ENCODE measurements at places on chromosomes 1 and 21.

- no peak for DNase-seq
These were observed 330.2 kb downstream of the RRAGC start for GRCh38 chr1:38529391-38529790.

DNA sequence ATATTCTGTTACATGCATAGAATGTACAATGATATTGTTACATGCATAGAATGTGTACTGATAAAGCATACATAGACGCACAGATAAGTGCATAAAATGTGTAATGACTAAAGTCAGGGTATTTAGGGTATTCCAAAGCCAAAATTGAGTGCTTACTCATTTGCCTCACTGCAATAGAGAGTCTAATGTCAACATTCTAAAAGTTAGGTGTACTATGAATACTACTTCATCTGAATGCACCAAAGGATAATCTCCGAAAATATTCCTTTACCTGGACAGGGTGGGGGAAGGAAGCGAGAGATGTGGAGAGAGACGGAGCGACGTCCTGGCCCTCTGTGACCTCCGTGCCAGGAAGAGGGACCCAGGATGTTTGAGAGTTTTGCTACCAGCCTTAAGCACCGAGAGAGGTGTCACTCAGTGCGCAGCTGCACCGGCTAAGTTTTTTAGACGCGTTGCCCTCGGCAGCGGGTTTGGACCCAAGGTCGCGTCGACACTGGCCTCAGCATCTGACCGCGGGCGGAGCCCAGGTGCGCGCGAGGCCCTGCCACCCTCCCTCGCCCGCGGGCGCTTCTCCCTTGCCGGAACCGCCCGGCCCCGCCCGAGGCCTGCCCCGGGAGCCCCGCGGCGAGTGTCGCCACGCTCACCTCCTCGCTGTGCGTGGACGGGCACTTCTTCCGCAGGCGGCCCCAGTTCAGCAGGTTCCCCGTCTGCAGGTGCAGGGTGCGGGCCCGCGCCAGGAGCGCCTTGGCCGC, 660 bp downstream of the GCLM start:
- DNase-seq = no peak

DNA sequence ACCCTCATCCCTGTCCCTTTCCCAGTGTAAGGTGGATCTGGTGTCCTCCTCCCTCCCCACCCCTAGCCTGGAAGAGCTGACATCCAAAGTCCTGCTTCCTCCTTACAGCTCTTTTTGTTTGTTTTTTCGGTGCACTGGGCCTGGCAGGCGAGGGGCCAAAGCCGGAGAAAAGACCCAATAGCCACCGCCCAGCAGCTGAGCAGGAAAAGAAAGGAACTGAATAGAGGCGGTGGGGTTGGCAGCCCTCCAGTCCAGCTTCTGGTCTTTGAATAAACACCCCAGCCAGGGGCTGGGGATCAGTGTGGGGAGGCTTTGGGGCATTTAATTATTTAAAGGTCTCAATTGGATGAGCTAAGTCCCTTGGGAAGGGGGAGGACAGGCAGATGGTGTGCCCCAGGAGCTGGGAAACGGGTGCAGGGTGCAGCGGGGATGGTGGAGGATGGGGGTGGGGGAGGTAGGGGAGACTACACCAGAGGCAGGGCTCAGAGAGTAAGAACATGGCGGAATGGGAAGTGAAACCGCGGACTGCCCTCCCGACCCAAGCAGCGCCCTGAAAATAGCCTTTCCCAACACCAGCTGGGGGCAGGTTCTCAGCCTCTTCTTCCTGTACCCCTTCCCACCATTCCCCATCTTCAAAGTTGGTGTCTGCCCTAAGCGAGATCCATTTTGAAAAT, 20.2 kb downstream of the BTG2 start:
- DNase-seq = no peak

DNA sequence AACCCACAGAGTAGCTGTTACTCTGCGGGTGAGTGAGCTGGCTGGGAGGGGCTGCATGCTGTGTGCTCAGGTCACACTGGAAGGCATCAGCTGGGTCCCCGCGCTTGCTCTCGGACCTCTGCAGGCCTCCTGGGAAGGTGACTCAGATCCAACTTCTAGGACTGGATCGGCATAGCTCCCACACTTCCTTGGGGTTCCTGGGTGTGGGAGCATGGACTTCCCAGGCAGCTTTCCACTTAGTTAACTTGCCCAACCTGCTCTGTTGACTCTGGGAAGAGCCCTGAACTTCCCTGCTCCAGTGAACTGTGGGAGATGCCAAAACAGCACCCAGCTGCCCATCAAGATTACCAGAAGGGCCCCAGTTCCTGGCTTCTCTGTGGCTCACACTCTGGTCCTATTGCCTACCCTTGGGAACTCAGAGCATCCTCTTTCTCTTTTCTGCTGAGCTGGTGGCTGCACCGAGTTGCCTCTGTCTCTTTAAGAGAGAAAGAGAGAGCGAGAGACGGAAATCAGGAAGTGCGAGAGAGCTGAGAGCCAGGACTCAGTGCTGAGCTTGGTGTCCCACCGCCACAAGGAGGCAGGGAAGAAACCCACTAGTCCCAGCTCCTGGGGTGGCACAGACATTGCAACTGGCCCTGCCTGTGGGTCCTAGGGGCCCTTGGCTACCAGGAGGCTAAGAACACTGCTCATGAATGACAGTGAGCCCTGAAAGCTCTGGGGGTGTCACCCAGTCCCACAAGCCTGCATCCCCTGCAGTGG, at the start of gene IKBKE:
Gene IKBKE, plus strand, starts transcription at position 544 of the 759 bp plus-strand sequence. CDS start 2,752 bp downstream, outside the sequence.
- peak; percentile 62 for DNase-seq

- no peak for DNase-seq
These were observed 867.3 kb downstream of the PLA2G4A start for GRCh38 chr1:187696073-187696472.

DNA sequence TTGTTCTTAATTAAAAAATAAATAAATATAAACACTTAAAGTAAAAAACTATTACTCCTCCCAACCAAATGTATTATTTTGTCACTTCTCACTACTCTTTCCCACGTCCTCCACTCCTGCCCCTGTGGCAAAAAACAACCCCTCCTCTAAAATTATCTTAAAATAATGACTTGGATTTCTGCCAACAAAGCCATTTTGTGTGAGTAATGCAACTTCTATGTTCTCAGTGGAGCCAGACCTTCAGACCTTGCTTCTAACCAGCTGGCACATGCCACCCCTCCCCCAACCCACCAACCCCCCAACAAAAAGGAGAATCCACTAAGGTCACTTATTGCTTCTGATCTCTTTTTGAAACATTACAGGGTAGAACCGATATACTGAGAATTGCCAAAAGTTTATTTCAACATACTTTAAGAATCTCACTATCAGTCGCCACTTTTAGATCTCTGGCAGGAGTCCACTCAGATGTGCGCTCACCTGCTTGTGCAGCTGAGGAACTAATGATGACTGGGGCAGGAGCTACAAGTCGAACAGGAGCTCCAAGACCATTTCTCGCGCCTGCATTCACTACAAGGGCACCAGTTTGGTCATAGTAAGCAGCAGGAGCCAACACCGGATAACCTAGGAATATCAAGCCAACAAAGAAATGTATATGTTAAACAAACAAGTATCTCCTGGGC, 58.3 kb upstream of the SDC3 start:
- peak; percentile 58 for DNase-seq

- no peak for DNase-seq
These were observed 46.2 kb upstream of the COX20 start for GRCh38 chr1:244789276-244789580.

Data from AG10803 (cell line).